ENCODE measurements at places on chromosomes 4 and X.

DNA sequence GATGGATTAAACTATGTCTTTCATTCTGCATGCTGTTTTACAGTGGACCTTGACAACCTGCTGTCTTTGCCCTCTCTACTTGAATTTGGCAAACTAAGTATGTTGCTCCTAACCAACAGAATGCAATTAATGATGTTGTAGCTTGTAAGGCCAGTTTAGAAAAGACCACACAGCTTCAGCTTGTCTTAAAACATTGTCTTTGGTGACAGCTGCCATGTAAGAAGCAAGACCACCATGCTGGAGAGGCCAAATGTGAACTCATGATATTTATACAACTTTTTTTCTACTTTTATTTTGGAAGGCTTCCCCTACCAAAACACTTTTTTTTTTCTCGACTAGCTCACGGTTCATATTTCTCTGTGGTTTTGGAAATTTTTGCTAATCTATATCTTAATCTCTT lies 278.0 kb upstream of the GNPDA2 start:
- DNase-seq = no peak

DNA sequence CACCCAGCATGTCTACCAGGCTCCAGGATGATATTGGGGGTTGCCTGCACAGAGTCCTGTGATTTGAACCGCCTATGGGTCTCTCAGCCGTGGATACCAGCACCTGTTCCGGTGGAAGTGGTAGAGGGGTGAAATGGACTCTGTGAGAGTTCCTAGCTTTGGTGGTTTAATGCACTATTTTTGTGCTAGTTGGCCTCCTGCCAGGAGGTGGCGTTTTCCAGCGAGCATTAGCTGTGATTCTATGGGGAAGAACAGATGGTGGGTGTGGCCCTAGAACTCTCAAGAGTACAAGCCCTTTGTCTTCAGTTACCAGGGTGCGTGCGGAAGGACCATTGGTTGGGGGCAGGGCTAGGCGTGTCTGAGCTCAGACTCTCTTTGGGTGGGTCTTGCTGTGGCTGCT lies 316.9 kb upstream of the AMOT start:
- DNase-seq = no peak

GRCh38 chr4:113636877-113637276 lies 124.7 kb downstream of the CAMK2D start:
- no peak for DNase-seq

DNA sequence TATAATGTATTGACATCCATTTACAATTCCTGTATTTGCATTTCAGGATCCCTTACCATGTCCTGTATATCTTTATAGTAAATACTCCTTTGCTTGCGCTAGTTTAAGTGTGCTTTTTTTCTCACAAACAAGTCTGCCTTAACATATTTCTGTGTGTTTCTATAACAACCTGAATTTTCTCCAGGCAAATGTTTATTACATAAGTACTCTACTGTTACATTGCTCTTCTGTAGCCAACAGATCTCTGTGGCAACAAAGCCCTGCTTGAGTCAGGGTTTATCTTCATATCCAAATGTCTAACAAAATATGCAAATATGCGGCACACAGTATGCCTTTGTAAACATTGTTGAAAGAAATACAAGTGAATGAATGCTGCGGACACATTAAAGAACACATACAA lies 625.5 kb downstream of the TLL1 start:
- no peak for DNase-seq

- no peak for DNase-seq
Observed at GRCh38 chr4:85368932-85369331, 106.0 kb upstream of the ARHGAP24 start.

- peak; percentile 9 for DNase-seq
Observed at GRCh38 chrX:4668802-4669536, 955.5 kb upstream of the PRKX start.

DNA sequence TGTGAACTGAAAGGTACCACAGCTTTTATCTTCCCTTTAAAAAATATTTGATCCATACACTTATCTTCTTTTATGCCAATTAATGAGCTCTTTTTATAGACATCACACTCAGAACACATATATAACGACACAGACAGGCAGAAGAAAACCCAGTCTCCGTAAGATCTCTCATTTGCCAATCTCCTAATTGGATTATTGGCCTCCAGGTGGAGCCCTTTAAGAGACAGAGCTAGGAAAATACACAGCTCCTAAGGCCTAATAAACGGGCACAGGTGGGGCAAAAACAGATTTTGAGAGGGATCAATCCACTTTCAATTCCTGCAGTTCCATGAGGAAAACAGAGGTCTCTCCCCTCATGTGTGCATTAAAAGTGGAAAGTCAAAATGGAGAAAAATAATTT lies 1495.4 kb downstream of the RPA4 start:
- DNase-seq = no peak

GRCh38 chr4:133483600-133484246 lies 334.6 kb downstream of the PCDH10 start:
- DNase-seq = peak; percentile 36

- DNase-seq = no peak
Observed at GRCh38 chrX:122092360-122092759, 1045.0 kb downstream of the GLUD2 start.

DNA sequence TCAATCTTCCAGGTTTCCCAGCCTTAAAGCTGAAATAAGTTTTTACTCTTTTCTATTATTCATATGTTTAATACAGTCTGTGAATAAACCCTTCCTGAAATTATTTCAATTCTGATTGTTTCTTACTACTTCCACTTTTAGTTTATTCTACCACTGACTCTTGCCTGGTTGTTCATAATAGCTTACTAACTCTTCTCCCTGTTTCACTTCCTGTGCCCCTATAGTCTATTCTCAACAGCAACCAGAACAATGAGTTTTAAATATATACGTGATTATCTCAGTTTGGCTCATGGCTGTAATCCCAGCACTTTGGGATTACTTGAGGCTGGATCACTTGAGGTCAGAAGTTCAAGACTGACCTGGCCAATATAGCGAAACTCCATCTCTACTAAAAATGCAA lies 408.0 kb upstream of the SPOCK3 start:
- no peak for DNase-seq

DNA sequence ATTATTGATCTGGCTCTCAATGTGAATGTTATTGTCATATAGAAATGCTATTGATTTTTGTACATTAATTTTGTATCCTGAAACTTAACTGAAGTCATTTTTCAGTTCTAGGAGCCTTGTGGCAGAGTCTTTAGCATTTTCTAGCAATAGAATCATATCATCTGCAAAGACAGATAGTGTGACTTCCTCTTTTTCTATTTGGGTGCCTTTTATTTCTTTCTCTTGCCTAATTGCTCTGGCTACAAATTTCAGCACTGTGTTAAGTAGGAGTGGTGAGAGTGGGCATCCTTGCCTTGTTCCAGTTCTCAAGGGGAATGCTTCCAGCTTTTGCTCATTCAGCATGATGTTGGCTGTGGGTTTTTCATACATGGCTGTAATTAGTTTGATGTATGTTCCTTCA lies 102.7 kb downstream of the SH3BGRL start:
- DNase-seq = no peak
